Ascending aorta (tissue), 2 donors: ENCODE measurements at places on chromosomes 3 and 15.

DNA sequence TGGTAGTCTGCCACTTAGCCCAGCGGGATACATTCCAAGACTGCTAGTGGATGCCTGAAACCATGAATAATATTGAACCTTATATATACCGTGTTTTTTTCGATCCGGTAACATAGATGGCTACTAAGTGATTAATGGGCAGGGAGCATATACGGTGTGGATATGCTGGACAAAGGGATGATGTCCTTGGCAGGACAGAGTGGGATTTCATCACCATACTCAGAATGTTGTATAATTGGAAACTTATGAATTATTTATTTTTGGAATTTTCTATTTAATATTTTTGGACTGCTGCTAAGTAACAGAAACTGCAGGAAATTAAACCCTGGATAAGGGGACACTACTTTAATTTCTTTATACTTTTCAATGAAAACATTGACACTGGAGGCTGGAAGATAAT is 53.2 kb downstream of the ASTE1 start:
- DNase-seq = no peak

GRCh38 chr15:50260969-50261496 is 4.5 kb downstream of the HDC start:
- DNase-seq = no peak

DNA sequence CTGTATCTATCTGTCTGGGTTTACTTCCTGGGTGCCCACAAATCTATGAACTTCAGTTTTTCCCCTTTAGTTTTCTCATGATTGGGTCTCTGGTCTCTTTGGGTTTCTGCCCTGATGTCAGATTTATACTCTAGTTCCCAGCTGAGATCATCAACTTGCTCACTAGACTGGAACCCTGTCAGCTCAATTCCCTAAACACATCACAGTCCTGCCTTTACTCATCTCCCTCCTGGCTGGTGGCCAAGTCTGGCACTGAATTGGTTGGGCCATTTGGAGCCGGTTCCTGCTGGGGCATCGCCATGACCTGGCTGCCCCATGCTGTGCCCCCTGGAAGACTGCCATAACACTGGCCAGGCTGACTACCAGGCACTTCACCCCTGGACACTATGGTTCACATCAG is 345.3 kb downstream of the CHST2 start:
- no peak for DNase-seq

DNA sequence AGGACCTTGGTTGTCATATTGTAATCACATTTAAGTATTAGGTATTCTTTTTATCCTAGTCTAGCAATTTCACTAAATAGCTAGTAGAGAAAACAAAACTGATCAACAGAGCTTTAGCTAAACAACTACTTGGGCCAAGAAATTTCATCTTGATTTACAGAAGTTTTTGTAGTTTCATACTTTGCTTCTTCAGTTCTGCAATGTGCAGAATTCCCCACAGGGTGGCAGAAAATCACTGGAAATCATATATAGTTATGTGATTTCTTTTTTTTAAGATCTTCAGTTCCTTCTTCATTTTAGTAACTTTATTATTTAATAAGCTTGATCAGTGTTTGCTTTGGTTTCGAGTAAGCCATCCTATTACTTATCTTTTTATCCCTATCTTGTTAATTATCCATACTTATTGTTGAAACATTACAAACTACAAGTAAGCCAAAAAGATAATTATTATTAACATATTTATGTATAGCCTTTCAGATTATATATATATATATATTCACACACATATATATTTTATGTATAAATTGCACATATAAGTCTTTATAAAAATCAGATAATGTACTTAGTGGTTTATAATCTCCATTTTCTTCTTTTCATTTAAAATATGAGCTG is 2.2 kb upstream of the BNIP2 start:
- peak; percentile 73 for DNase-seq

- DNase-seq = no peak
Observed at GRCh38 chr3:40178012-40178594, 131.4 kb upstream of the EIF1B start.

GRCh38 chr3:31892916-31893573 is 88.0 kb downstream of the OSBPL10 start:
- no peak for DNase-seq

- DNase-seq = no peak
Observed at GRCh38 chr15:81087066-81087465, 47.0 kb upstream of the CFAP161 start.

DNA sequence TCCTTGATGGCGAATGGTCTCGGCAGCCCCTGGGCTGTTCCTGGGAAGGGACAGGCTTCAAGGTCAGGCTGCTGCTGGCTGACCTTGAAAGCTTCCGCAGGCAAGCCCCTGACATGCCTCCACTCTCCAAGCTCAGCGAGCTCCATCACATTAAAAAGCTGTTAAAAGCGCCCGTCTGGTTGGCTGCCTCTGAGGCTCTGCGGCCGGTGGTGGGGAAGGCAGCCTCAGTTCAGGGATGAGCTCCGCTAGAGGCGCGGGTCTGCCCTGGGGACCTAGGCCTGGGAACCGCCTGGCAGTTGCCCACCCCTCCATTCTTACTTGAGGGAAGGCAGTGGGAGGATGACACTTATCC is 103.8 kb downstream of the LINGO1 start:
- DNase-seq = no peak

DNA sequence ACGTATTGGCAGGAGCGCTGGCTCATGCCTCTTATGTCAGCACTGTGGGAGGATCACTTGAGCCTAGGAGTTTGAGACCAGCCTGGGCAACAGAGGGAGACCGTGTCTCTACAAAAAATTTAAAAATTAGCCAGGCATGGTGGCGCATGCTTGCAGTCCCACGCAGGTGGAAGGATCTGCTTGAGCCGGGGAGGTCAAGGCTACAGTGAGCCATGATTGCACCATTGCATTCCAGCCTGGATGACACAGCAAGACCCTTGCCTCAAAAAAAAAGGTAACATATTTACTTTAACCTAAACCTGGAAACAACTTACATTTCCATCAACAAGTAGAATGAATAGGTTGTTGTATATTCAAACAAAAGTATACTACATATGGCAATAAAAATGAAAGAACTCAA is 78.1 kb downstream of the HERC2 start:
- no peak for DNase-seq

- DNase-seq = no peak
Observed at GRCh38 chr15:92599394-92599970, 56.1 kb downstream of the FAM174B start.

DNA sequence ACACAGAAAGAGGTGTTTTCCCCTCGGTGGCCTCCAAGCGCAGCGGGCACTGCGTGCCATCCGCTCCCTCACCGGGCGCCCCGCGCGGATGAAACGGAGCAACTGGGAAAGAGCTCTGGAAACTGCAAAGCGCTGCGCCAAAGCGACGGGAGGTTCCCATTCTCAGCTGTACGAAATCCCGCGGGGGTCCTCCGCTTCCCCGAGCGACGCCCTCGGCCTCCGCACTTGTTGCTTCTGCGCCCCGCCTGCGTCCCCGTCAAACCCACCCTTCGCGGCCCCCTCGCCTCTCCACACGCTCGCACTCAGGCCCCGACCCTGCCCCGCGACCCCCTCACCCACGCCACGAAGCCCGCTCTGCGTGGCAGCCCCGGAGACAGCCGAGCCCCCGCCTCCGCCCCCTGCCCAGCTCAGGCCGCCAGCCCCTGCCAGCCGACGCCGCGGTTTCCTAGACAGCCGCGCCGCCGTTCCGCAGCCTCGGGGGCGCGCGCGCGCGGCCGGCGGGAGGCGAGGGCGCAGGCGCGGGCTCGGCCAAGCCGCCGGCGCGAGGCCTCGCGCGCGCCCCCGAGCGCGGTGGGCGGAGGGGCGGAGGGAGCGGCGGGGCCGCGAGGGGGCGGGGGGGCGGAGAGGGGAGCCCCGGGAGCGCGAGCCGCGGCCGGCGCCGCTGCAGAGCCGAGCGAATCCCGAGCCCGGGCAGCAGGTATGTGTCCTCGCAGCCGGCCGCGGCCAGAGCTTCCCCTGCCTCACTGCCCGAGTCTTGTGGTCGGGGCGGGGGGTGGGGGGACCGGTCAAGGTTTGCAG is at the start of gene TMEM266:
TMEM266 (plus strand) TSS at position 666 of the 798 bp plus-strand sequence. CDS start 74,279 bp downstream, outside the sequence.
- DNase-seq = peak; percentile 64

DNA sequence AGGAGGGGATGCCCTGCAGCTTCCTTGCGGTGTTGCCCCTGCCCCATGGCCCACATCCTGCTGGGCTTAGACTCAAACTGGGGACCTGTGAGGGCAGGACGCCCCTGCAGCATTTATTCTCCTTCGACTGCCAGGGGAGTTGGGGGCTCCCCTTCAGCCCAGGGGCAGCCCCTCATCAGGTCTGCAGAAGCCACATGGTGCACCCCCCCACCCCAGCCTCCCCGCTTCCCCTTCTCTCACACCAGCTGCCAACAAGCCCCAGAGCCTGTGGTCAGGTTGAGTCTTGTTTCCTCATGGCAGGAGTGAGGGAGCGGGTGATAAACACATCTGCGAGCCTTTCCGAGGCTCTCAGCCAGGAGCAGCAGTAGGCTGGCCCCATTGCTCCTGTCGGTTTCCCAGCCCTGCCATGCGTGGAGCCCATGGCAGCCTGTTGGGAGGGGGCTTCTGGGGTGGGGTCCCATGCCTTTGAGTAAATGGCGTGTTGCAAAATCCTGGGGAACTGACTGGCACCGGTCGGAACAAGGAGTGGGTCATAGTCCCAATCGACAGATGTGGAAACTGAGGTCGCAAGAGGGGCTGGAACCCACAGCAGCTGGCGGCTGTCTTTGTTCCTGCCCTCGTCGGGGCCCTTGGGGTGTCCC is 27.8 kb downstream of the WNT7A start:
- no peak for DNase-seq

- peak; percentile 62 for DNase-seq
Observed at GRCh38 chr3:148643389-148643840, 54.3 kb upstream of the AGTR1 start.

DNA sequence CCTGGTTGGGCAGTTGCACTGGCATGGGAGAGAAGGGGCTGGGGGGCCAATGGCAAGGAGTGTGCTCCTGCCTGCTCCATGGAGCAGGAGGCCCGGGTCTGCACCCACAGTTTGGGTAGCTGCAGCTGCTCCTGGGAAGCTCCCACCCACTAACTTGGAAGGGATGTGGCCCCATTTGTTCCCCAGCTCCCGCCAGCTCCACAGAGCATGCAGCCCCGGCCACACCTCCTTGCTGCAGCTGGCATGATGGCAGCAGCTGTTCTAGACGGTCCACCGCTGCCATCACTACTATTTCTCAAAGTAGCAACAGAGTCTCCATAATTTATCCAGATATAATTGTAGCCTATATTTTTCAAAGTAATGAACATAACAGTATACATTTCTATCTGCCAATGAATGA is 65.8 kb downstream of the PIK3CB start:
- DNase-seq = no peak

DNA sequence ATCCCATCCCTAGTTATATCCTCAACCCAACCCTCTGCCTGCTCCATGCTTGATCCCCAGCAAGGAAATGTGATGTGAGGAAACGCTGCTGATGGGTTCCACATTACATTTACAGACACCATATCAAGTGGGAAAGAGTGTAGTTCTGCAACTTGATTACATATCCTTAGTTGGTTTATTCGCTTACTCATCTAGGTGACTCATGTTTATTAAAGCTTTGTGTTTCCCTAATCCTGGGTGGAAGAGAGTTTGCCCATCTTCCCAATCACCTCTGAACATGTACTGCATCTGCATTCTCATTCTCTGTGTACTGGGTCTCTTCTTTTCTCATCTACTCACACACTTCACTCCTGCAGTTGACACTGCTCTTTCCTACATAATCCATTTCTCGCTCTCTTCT is 91.7 kb upstream of the PDZRN3 start:
- DNase-seq = no peak

GRCh38 chr3:145842294-145842902 is 318.6 kb downstream of the PLOD2 start:
- no peak for DNase-seq

DNA sequence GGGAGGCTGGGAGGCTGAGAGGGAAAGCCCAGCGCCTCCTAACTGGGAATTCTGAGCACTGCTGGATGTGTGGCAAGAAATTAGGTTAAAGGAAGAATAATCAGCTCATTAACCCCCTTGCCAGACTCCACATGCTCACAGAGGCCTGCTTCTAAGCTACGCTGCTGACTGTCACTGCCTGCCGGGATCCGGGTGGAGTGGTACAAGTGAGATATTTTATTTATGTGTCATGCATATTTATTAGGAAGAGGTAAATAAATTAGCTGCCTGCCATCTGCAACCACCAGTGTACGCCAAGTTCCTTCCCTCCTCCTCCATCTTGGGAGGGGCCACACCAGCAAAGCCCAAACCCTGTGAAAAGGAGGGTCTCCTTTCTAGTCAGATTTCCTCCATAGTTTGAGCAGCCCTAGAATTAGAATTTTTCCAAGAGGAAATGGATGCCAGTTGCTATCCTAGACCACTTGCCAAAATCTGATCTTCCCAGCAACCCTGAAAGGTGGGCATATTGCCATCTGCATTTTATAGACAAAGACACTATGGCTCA is 43.5 kb upstream of the GRIP2 start:
- no peak for DNase-seq

DNA sequence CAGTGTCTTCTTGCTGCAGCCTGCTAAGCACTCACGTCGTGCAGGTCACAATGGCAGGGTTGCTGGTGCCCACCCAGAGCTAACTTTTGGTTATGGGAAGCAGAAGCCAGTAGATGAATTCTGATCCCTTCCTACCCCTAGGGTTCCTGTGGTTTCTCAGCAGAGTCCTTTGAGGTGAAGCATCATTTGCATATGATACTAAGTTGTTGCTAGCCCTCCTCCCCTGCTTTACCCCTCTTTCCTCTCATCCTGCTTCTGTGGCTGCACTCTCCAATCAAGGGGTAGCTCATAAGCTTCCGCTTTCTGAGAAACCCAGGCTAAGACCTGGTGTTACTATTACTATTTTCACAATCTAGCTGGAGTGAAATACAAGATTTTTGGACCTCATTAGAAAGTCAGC is 22.1 kb upstream of the HEG1 start:
- no peak for DNase-seq
